ENCODE measurements at places on chromosomes 4 and X.

- no peak for DNase-seq
Measured at GRCh38 chrX:102658556-102658955, 7.3 kb downstream of the GPRASP1 start.

DNA sequence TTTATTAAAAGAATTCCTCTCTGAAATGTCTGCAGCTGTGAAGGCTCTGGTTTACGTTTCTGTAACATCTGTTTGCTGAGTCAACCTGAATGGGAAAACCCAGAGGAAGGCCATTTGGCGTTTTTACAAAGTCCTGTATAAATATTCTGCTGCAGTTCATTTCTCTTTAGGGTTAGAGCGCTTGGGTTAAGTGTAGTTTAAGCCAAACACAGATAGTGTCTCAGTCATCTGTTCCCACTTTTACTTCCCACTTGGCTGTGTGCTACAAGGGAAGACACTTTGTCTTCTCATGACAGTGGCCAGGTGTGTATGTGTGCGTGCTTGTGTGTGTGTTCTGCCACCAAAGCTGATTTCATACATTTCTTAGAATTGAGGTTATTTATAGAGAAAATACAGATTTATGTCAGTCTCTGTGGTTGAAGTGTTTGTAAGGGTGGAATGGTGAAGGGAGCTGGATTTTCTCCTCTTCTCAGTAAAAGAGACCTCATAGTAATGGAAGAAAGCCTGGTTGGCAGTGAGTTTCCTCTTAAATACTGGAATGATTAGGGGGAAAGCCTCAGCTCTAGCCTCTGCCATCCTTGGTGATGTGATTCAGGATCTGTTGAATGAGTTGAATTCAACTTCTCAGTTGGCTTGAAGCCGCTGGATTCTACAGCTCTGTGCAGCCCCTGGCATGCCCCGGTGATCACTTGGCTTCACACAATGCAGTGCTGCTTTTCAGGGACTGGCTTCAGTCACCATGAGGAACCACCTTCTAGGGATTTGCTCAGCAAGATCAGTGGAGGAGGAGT lies 50.6 kb downstream of the JADE1 start:
- no peak for DNase-seq

DNA sequence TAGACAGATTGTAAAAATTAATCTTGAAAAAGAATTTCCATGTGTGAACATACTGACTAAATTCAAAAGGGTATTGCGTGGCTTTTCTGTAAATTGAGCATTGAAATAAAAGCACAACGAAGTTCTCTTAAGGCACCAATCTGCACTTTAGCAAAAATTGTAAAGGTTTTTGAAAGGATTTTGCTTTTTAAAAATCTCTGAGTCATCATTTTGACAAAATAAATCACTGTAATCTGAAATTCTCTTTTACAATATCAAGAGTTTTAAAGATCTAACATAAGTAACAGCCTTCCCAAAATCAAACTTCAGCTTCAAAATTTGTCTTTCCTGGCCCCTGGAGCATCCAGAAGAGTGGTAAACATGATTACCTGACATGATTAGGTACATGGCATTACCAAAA lies 830.9 kb upstream of the AGA start:
- DNase-seq, result no peak

GRCh38 chr4:48290146-48290772 lies 20.6 kb upstream of the TEC start:
- no peak for DNase-seq

DNA sequence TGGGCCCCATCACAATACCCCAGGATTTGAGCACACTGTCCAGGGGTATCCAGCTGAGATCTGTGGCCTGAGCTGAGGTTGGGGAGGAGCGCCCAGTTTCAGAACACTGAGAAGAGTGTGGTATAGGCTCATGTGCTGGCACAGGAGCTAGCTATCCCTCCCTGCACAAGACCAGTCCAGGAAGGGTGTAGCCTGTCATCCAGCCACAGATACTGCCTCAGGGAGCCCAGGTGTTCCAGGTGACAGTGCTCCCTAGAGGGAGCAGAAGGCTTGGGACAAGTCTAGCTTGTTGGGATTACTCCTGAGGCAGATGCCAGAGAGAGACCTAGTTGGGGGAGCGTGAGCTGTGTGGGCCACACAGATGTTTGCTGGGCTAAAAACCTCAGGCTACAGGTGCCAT lies 79.6 kb upstream of the GLRA2 start:
- DNase-seq, result no peak

DNA sequence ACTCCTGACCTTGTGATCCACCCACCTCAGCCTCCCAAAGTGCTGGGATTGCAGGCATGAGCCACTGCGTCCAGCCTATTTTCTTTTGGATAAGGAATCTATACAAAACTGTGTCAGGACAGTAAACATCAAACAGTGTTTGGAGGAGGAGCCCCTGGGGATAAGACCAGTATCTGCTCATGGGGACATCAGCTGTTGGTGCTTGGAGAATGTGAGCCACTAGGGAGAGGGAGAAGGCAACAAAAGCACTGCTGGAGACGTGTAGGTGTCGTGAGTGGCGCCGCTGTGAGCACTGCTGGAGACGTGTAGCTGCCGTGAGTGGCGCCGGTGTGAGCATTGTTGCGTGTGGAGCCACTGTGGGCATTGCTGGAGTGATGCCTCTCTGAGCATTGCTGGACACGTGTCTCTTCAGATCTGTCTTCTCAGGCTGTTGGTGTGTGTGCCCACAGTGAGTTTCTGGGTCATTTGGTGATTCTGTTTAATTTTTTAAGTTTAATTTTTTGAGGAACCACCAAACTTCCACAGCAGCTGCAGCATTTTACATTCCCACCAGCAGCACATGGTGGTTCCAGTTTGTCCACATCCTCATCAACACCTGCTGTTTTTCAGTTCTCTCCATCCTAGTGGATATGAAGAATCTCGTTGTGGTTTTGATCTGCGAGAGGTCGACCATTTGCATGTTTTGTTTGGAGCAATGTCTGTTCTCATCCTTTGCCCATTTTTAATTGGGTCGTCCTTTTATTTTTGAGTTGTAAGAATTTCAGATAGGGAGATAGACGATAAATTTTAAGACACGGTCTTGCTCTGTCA lies 19.0 kb downstream of the DGKQ start:
- DNase-seq, result no peak

- DNase-seq, result no peak
Measured at GRCh38 chrX:8237718-8238117, 66.7 kb upstream of the VCX2 start.

GRCh38 chr4:123198706-123199105 lies 197.9 kb upstream of the SPRY1 start:
- no peak for DNase-seq

DNA sequence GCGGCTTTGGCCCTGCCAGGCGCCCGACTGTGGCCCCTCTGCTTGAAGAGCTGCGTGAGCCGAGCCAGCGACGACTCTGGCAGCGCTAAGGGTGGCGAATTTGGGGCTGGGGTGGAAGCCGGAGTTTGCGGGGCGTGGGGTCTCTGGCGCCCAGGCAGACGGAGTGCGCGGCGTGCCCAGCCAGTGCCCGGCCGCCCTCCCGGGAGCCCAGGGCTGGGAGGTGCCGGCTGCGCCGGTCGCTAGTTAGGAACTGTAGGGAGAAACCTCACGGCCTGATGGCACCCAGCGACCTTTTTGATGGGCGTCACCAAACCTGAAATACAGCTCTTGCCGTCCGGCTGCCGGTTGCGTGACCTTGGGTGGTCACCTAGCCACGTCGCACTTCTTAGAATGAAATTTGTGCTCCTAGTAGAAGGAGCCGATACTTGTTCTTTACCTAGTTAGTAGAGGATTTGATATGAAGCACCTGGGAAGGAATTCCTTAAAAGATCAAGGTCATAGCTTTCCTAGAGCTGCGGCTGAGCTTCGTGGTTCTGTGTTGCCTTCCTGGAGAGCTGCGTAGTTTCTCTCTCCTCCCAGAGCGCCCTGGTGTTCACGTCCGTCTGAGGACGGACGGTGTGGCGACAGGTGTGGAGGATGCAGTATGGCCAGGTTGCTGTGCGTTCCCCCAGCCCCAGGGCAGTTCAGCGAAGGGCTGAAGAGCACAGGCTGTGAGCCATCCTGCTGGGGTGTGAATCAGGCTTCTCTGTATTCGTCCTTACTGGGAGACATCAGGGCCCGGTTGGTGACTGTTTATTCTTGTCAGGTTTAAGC lies 680 bp downstream of the MAEA start:
- no peak for DNase-seq

- DNase-seq, result no peak
Measured at GRCh38 chrX:73758250-73758649, 195.3 kb downstream of the CHIC1 start.

- DNase-seq, result no peak
Measured at GRCh38 chr4:75671802-75672421, 1.3 kb downstream of the G3BP2 start.

GRCh38 chr4:159006202-159006601 lies 96.7 kb upstream of the RAPGEF2 start:
- DNase-seq, result no peak

DNA sequence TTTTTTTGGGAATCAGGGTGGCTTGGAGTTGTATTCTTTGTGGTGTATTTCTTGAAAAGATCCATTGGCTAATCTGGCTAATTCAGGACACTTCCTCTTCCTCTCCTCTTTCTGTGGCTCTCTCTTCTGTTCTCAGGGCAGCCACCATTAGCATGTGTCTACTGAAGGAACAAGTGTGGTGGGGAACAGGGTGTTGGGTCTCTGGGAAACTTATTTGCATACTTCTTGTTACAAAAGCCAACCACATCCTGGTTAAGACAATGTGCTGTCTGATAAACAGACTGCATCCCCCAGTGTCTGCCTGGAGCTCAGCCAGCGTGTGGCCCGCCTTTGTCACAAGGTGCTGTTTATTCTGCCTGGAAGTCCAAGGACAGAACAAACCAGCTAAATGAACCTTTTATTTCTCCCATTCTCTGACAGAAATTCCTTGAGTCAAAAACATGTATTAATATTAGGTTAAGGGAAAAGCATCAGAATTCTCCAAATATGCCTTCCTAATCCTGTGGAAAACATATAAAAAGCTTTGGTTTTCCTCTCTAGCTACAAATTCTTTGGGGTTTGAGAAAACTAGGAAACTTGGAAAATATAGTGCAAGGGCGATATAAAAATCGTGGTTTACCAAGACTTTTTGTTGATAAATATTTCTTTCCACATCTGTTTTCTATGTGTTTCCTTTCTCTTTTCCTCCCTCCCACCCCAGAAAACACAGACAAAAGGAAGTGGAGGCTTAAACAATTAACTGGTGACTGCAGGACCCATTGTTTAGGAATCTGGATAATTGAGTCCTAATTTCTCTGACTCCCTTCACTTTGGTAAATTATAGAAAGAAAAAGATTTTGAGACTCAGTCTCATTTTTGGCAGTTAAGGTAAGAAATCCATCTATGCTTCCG lies 203.6 kb downstream of the SPRY1 start:
- no peak for DNase-seq

DNA sequence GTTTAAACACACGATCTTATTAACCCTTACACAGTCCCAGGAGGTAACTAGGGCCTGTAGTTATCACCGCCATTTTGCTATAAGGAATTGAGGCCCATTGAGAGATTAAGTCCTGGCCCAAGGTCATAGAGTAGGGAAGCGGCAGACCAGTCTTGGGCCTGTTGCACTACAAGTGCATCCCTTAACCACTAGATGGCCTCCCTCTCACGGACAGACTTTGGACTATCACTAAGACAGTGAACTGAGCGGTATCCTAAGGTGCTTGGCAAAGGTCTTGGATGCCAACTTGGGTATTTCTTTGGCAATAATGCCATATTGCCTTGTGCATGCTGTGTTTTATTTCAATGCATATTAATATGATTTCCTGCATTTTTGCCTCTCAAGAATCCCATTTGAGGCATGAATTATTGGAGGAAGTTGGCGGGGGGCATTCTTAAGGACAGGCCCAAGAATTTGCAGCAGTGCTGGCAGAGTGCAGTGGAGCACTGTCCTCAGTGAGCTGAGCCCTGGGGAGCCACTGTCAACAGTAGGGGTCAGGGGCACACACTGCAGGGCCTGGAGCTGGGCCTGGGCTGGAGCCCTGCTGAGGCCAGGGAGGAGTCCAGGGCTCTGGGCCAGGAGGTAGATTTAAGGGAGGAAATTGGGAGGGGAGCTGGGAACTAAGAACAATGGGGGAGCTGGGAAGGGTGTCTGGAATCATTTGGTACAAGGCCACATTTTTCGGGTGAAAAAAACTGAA lies 147.4 kb downstream of the SMIM20 start:
- DNase-seq, result no peak

- no peak for DNase-seq
Measured at GRCh38 chr4:182369211-182369610, 126.0 kb downstream of the TENM3 start.

GRCh38 chr4:121958777-121959176 lies 6.9 kb upstream of the TRPC3 start:
- DNase-seq, result no peak

- DNase-seq, result no peak
Measured at GRCh38 chr4:148062301-148062950, 330.5 kb downstream of the ARHGAP10 start.

GRCh38 chrX:69505772-69506616 lies 1.9 kb downstream of the NALF2 start:
- DNase-seq, result no peak

DNA sequence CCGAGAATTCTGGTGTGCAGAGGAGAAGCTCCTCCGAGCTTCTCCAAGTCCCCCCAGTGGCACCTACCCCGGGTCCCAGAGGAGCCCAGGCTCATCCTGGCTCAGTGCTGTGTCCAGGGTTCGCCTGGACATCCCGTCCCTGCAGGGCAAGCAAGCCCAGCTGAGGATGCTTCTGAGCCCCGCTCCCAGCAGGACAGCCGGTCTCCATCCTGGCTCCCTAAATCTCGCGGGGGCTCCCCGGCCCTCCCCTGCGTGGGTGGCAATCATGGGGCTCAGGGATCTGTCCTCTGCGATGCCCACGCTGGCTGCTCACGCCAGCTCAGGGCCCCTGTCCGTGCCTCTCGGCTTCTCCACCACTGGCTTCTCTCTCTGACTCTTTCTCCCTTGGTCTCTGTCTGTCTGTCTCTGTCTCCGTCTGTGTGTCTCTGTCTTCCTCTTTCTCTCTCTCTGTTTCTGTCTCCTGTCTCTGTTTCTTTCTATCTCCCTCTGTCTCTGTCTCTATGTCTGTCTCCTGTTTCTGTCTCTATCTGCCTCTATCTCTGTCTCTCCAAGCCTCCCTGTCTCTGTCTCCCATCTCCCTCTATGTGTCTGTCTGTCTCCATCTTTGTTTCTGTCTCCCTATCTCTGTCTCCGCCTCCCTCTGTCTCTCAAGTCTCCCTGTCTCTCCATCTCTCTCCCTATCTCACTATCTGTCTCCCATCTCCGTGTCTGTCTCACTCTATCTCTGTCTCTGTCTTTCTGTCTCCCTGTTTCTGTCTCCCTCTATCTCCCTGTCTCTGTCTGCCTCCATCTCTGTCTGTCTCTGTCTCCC lies 27.8 kb upstream of the SLC25A6 start:
- no peak for DNase-seq

DNA sequence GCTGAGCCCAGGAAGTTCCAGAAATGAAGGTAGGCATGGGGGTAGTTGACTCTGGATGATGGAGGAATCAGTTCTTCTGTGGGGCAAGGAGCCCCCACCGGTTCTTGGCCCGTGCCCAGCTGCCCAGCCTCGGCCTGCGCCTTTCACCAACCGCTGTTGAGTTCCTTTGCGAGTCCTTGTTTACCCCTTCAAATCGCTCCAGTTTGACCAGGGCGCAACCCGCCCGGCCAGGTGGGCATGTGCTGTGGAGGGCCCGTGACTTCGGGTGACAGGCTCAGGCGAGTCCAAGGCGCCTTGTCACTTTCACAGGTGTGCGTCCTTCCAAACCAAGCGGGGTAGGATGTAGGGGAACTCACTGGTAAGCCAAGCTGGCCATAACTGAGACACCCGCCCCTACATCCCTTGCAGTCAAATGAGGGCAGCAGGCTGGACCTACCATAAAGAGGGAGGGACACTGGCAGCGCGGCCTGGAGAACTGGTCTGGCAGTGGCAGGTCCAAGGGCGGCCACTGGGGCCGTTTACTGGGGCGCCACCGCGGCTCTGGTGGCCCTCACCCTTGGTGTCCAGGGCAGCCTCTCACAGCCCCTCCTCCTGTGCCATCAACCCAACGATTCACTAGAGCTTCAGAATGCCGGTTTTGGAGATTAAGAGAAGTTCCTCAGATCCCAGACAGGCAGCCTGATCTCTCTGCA lies 160.3 kb upstream of the ZIC3 start:
- DNase-seq, result no peak
